ENCODE measurements at places on chromosomes 7 and 10. TPM values are rescaled to one million over a fixed set of nuclear protein-coding genes. Genes with fewer than 3 reads are reported as not detected.

Gene GIMAP5
- not detected for total RNA-seq

GRCh38 chr10:91103384-91104192 is 116.9 kb upstream of the PCGF5 start:
- peaks cover 14% of the 10 kb centered on the region for H3K27me3 ChIP-seq
- H3K4me1 ChIP-seq, result peaks cover 15% of the 10 kb centered on the region
- H3K4me3 ChIP-seq, result no peak overlapping the region
- DNase-seq, result no peak
- no peak overlapping the region for H3K27ac ChIP-seq

DNA sequence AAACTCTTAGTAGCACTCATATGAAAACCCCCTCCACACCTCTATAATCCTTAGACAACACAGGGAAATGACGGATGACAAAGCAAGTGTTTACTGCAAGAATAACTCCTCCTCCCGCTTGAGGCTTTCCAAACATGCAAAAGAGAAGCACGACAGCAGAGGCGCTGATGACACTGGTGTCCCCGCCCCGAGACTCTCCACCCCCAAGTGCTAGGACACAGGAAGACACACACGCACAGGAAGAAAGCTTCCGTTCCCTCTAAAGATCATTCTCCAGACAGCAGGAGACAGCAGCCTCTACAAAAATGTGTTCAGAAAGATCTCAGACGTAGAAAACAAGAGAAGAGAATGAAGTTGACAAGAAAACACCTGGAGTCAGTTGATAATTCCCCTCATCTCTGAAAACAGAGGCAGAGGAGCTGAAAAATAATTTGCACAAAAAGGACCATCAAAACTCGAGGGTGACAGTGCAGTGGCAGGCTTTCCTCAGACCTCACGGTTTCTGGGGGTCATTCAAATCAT is 90.2 kb downstream of the DLG5 start:
- no peak for DNase-seq
- peak overlapping the region; percentile 18 for H3K27ac ChIP-seq
- peaks cover 21% of the 10 kb centered on the region for H3K36me3 ChIP-seq

- peaks cover 11% of the 10 kb centered on the region for H3K36me3 ChIP-seq
- H3K4me1 ChIP-seq, result peaks cover 13% of the 10 kb centered on the region
- DNase-seq, result peak; percentile 57
- peaks cover 5% of the 10 kb centered on the region for H3K27me3 ChIP-seq
- H3K4me3 ChIP-seq, result peak within 1 kb of the TSS; percentile 89
Observed at GRCh38 chr7:55964261-55965099, at the start of gene NIPSNAP2. NIPSNAP2 (plus strand) TSS chr7:55964585; CDS start chr7:55964610, 25 bp downstream.

DNA sequence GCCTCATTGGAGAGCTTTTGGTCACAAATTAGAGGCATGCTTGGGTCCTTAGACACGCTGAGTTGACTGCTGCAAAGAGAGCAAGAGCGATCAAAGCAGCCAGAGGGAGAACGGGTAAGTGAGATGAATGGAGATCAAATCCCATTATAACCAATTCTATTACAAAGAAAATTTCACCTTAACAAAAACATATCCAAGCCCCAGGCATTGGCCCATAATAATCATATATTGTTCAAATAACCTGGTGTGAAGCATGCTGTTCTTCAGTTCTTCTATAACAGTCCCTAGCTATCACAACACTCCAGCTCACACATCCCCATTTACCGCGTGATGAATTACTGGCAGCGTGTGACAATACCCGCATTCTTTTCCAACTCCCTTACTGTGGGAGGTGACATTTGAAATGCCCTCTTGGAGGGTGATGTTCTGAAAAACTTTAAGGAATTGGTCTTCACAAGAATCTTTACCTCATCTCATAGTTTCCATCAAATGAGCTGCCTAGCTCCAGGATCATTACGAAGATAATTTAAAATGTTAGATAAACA is 156.1 kb upstream of the PLXNA4 start:
- no peaks in the 10 kb centered on the region for H3K36me3 ChIP-seq
- peaks cover 18% of the 10 kb centered on the region for H3K27me3 ChIP-seq
- no peak overlapping the region for H3K4me3 ChIP-seq
- no peak for DNase-seq
- H3K4me1 ChIP-seq, result peaks cover 6% of the 10 kb centered on the region

Gene FEZF1
- total RNA-seq, result not detected

- peak overlapping the region; percentile 26 for H3K27ac ChIP-seq
- no peaks in the 10 kb centered on the region for H3K4me1 ChIP-seq
Observed at GRCh38 chr7:139635526-139636302, 112.2 kb downstream of the CLEC2L start.

DNA sequence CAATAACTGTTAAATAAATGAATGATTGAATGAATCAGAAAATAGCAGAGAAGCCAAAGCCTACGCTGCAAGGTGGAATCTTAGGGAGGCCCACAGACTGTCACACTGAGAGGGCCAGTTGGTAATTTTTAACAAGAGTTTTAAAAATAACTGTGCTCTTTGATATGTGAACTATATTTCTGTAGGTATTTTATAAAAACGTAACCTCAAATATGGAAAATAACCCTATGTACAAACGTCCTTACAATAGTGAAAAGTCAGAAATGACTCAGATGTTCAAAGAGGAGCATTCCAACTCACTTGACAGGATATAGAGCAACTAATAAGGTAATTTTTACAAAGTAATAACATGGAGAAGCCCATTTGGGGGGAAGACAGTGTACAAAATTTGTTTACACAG is 18.9 kb upstream of the TMEM273 start:
- peaks cover 50% of the 10 kb centered on the region for H3K27me3 ChIP-seq
- no peak overlapping the region for H3K4me3 ChIP-seq
- H3K36me3 ChIP-seq, result no peaks in the 10 kb centered on the region
- no peak for DNase-seq
- no peaks in the 10 kb centered on the region for H3K4me1 ChIP-seq

DNA sequence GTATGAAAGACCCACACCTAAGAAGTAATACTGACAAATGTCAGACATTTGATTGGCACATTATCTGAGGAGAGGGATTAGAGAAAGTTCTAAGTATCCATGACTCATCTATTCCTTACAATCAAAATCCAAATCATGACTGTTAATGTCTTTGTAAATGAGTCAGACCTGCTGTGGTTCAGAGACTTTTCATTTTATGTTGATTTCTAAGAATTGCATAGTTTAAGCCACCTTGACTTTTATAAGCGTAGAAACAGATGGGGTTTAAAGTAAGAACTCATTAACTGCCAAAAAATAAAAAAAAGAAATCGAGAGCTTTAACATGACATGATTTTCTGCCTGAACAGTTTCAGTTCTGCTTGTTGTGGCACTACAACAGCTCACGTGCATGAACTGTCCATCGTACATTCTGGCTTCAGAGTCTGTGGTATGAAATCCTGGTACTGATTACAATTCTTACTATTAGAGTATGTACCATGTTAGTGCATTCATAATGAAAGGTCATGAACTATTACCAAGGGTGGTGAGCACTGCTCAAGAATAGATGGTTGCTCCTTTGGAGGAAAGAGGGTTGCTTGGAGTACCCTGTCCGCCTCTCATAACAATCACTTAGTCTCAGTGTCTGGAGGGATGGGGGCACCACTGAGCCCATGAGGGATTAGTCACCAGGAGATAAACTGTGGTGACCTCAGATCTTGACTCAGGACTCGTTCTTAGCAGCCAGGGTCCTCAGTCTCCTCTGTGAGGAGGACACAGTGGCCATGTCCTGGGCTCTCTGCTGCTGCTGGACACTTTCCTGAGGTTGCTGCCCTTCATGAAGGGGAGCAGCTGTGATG is 42.2 kb downstream of the ACSM6 start:
- H3K4me1 ChIP-seq, result no peaks in the 10 kb centered on the region
- H3K27ac ChIP-seq, result no peak overlapping the region
- H3K4me3 ChIP-seq, result no peak overlapping the region
- no peaks in the 10 kb centered on the region for H3K27me3 ChIP-seq

Gene BAMBI
- 219 TPM for total RNA-seq

DNA sequence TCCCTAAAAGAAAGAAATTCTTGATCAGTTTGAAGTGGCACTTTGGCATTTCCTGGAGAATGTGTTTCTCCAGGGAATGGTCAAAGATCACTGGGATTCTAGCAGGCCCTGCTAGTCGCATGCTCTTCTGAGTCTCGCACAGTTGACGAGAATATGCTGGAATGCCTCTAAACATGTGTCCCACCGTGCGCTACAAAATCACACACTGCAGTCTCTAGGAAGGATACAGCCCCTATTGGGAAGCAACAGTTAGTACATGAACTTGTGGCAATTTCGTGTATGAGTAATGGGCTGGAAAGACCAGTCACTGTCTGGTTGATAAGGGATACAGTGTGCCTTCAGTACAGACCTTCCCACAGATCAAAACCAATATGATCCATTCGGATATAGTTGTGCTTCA is 257.9 kb downstream of the PRPF18 start:
- DNase-seq, result no peak
- no peak overlapping the region for H3K27ac ChIP-seq
- peaks cover 2% of the 10 kb centered on the region for H3K36me3 ChIP-seq
- H3K4me1 ChIP-seq, result peaks cover 7% of the 10 kb centered on the region
- no peaks in the 10 kb centered on the region for H3K27me3 ChIP-seq
- no peak overlapping the region for H3K4me3 ChIP-seq

Gene ACTR1A
- total RNA-seq, result 93.6 TPM

DNA sequence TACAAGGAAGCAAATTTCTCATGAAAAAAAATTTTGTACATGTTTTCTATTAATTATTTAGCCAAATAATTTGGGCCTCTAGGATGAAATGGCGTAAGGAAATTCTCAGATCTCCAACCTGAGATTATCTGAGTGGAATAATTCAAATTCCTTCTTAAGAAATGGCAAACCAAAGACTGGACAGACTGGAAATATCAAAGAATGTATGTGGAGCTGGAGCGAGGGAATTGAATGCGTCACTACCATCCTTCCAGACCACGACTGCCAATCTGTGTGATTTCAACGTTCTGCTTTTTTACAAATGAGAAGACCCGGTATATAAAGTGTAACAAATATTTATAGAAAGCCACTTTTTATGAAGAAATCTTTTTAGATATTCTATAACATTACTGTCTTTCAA is 12.4 kb upstream of the BLNK start:
- peak overlapping the region; percentile 36 for H3K27ac ChIP-seq
- no peaks in the 10 kb centered on the region for H3K36me3 ChIP-seq
- no peak for DNase-seq
- H3K4me1 ChIP-seq, result peaks cover 24% of the 10 kb centered on the region
- H3K4me3 ChIP-seq, result no peak overlapping the region
